HFFc6 (cell line): ENCODE measurements at places on chromosomes 4 and X. TPM values are rescaled to one million over a fixed set of nuclear protein-coding genes. Genes with fewer than 3 reads are reported as not detected.
A peak's percentile ranks its signal among the peaks of the same experiment; 100 is the strongest.

The DCAF12L1 gene
- total RNA-seq: not detected in 3 replicates

The ZFP92 gene
- 0.12 to 0.38 TPM (median 0.27 TPM) in 3 replicates for total RNA-seq

The PRR32 gene
- total RNA-seq: not detected in 3 replicates

The DRD5 gene
- not detected in 3 replicates for total RNA-seq

The CENPVL2 gene
- not detected in 3 replicates for total RNA-seq

The CPLX1 gene
- total RNA-seq: 0.18 to 0.20 TPM in 2 of 3 replicates, not detected in the other

The CHRNA9 gene
- not detected in 3 replicates for total RNA-seq

The NRK gene
- not detected in 3 replicates for total RNA-seq

The PHOX2B gene
- not detected in 3 replicates for total RNA-seq

DNA sequence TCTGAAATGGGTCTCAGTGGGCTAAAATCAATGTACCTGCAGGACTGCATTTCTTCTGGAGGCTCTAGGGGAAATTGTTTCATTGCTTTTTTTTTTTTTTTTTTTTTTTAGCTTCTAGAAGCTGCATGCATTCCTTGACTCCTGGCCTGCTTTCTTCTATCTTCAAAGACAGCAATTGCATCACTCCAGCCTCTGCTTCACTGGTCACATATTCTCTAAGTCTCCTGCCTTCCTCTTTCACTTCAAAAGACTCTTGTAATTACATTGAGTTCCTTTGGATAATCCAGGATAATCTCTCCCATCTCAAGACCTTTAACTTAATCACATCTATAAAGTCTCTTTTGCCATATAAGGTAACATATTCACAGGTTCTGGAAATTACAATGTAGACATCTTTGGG is 11.3 kb upstream of the PCYT1B start:
- DNase-seq: no peak

- DNase-seq: no peak
Measured at GRCh38 chrX:24920769-24921168, 95.0 kb downstream of the ARX start.

- no peak for DNase-seq
Measured at GRCh38 chr4:3363411-3364141, 70.8 kb downstream of the RGS12 start.

- DNase-seq: no peak
Measured at GRCh38 chr4:88189418-88189738, 30.9 kb upstream of the ABCG2 start.

DNA sequence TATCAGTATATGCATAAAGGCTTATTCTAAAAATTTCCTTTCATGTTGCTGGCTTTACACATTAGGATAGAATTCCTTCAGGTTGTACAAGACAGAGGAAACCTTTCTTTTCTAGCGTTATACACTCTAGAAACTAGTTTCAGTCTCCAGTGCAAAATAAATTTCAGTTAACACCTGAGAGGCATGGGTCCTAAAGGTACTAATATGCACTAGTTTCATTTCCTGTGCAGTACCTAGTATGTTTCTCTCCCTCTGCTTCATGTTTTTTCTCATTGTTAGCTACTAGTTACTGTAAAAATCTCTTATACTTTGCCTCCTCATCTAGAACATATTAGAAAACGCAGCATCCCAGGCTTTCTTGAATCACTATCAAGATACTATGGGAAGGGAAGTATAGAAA is 54.0 kb downstream of the SNX25 start:
- DNase-seq: no peak

- DNase-seq: no peak
Measured at GRCh38 chrX:63755892-63756291, 29.1 kb downstream of the ARHGEF9 start.

DNA sequence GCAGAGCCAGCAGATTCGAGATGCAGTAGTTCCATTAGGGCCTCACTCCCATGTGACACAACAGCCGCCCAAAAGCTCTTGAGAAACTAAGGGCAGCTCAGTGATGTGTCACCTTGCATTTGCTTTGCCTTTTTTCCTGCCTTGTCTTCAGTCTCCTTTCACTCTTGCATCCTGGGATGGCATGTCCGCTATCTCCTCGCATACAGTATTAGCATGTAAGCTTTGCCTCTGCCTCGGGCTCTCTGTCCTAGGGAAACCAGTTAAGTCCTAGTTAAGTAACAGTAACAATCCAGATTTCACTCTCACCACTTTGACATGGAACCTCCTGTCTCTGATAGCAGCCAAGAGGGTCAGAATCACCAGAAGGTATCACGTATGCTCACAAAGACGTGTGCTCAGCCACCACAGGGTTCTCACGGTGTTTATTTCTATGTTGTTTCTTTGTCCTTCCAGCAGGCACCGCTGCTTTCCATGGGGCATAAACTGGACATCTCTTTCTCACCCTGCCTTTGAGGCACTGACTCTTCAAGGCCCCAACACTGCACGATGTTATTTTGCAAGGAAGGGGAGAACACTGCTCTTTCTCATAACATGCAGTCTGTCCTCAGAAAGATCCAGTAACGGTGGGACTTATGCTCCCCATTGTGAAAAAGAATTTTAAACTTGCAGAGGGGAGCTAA is 26.7 kb upstream of the SORBS2 start:
- DNase-seq: no peak

GRCh38 chr4:151792995-151793394 is 32.2 kb upstream of the GATB start:
- DNase-seq: no peak

GRCh38 chr4:101020956-101021355 is 326.4 kb downstream of the PPP3CA start:
- peak; percentile 52 for DNase-seq

GRCh38 chrX:122816288-122816687 is 367.8 kb upstream of the GRIA3 start:
- DNase-seq: no peak

DNA sequence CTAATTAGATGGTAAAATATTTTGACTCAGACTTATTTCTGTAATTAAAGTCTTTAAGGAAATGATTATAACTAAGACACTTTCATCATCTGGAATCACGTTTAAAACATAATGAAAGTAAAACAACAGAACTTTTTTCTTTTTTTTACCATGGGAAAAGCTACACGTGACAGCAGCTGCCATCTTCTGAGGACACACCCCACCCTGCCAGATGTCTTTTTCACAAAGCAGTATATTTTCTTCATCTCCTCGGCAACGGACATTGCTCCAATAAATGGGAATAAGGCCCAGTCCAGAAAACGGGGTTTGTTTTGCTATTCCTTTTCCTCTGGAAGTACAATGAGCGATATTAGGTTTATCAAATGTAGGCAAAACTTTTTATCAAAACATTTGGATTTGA is 17.5 kb downstream of the PRSS12 start:
- DNase-seq: no peak

DNA sequence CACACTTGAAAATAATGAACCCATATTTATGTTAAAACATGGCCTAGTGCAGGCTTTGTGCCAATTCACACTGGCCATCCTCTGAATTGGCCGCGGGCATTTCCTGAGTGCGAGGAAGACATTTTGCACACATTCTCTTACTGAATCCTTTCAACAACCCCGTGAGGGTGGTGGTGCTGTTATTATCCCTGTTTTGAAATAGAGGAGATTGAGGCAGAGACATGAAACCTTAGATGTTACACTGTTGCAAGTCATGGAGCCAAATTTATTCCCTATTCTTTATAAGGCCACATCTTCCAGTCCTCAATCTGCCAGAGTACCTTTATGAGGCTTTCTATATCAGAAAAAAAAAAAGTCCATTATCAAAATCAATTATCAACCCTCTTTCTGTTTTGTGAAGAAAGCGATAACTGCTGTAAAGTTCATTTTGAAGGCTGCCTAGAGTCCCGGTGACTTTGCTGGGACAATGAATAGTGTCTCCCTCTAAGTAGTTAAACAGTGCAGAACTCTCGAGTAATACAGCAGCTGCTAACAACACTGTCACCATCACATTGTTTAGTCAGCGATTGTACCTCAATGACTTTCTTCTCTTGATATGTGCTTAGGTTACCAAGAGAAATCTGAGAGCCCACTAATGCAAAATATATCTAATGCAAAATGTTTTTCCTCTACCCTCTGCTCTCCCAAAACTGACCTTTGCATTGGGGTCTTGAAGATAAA is 242.3 kb upstream of the PPARGC1A start:
- DNase-seq: no peak

GRCh38 chr4:151226004-151226932 is 50.7 kb upstream of the PRSS48 start:
- peak; percentile 76 for DNase-seq

GRCh38 chrX:110276778-110277177 is 41.1 kb downstream of the AMMECR1 start:
- no peak for DNase-seq

- DNase-seq: peak; percentile 46
Measured at GRCh38 chrX:110407910-110408545, 49.4 kb downstream of the RTL9 start.

DNA sequence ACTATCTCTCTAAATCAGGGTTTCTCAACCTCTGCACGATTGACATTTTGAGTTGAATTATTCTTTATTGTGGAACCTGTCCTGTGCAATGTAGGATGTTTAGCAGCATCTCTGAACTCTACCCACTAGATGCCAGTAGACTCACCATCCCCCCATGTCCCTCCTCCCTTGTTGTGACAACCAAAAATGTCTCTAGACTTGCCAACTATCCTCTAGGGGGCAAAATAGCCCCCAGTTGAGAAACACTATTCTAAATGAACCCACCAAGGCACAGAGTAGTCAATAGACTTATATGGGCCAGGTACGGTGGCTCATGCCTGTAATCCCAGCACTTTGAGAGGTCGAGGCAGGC is 49.1 kb upstream of the GAB1 start:
- DNase-seq: no peak

GRCh38 chr4:6290769-6291547 is 21.3 kb downstream of the WFS1 start:
- no peak for DNase-seq

DNA sequence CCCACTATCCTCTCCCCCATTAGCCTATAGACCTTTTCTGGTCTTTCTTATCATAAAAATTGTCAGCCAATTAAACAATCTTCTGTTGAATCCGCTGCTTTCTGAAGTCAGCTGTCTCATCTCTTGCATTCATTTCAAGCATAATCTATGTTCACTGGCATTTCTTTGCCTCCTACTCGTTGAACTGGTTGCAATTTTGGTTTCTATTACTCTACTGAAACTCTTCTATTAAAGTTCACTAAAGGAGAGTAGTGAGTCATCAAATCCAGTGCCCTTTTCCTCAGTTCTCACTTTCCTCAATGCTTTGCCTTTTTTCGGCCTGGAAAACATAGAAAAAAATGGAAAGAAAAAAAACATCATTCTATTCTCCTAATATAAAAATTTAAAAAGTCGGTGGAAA is 23.9 kb upstream of the CXCL13 start:
- no peak for DNase-seq

GRCh38 chr4:80156410-80156809 is 40.9 kb upstream of the PRDM8 start:
- no peak for DNase-seq

GRCh38 chrX:153873282-153874084 is 12.5 kb downstream of the L1CAM start:
- DNase-seq: no peak

DNA sequence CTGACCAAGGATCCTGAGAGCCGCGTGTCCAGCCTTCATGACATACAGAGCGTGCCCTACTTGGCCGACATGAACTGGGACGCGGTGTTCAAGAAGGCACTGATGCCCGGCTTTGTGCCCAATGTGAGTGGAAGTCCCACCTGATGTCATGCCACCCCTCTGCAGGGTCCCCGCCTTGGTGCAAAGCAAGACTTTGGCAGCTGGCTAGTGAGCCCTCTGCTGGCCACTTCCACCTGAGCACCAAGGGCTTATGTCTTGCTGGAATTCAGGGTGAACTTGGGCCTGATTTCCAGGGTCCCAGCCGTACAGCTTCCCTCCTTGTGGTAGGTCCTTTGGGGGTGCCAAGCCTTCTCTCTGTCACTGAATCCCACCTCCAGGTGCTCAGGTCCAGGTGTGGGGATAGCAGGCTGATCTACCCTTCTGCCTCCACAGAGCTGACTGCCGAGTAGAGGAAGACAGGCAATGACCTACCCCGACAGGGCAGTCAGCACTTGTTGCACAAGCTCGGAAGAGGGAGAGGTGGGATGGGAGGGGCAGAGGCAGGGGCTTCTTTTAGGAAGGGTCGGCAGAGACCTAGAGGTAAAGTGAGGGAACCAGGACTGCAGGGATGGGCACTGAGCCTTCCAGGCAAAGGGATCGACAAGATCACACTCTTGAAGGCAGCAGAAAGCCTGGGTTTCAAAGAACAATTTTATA is 248.1 kb downstream of the EVC2 start:
- DNase-seq: no peak
